ENCODE measurements at places on chromosomes 7 and 10.

- DNase-seq: no peak
Measured at GRCh38 chr7:95723583-95724180, 48.7 kb upstream of the DYNC1I1 start.

- DNase-seq: no peak
Measured at GRCh38 chr7:82012453-82012852, 242.6 kb upstream of the HGF start.

- DNase-seq: no peak
Measured at GRCh38 chr10:80167471-80168161, 35.1 kb downstream of the PLAC9 start.

- no peak for DNase-seq
Measured at GRCh38 chr7:13702251-13702650, 287.2 kb downstream of the ETV1 start.

DNA sequence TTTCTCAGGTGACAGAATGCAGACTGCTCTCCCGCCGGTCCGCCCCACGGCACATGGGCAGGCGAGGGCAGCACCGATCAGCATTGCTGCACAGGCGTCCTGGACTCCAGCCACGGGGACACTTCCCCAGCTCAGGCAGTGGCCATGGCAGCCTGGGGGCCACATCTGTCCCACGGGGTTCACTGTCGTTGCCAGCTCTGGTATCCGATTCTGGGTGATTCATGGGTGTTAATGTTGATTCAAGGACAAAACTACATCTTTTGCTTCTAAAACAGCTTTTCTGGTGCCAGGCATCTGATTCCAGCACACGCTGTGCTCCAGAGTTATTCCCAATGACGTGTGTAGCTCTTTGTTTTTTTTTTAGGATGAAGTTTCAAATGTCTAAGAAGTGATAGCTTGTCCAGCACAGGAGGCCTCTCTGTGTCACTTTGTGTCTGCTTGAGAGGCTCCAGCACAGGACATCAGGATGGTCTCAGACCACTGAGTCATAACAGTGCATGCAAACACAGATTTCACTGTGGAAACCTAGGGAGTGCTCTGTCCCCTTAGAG, 218.0 kb downstream of the WDR37 start:
- DNase-seq: no peak

GRCh38 chr10:29730969-29731368, 96.2 kb upstream of the SVIL start:
- DNase-seq: no peak

- DNase-seq: no peak
Measured at GRCh38 chr10:91023700-91024398, 103.0 kb upstream of the ANKRD1 start.
